ENCODE measurements at places on chromosomes 4 and X. TPM values are rescaled to one million over a fixed set of nuclear protein-coding genes. Genes with fewer than 3 reads are reported as not detected.

The MEPE gene
- not detected for total RNA-seq

The CD99 gene
- 262 TPM for total RNA-seq

The SSX2B gene
- not detected for total RNA-seq

The SLC25A4 gene
- 19.6 TPM for total RNA-seq

The GRPR gene
- 1.7 TPM for total RNA-seq

The P2RY8 gene
- total RNA-seq: 2.2 TPM

The COMMD8 gene
- total RNA-seq: 1.7 TPM

The TRIM75 gene
- total RNA-seq: not detected

The PITX2 gene
- total RNA-seq: not detected

The USP26 gene
- total RNA-seq: not detected

The HERC5 gene
- 0.32 TPM for total RNA-seq

- H3K36me3 ChIP-seq: peaks cover 3% of the 10 kb centered on the region
- no peaks in the 10 kb centered on the region for H3K27me3 ChIP-seq
- DNase-seq: no peak
Observed at GRCh38 chr4:150586162-150586810, 4.3 kb downstream of the MAB21L2 start.

DNA sequence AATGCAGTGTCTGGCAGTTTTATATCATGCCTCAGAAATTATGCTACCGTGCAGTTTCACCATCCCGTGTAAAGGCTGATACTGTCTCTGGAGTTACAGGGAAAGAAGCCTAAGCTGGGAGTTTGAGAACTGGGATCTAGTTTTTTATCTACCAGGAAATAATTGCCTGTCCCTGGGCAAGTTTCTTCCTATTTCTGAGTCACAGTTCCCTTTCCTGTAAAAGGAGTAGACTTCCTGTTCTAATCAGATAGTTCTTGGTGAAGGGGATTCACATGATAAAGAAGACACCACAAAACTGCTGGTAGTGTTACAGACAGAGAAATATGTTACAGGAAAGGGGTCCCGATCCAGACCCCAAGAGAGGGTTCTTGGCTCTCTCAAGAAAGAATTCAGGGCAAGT, 17.1 kb downstream of the HERC3 start:
- DNase-seq: no peak
- H3K27me3 ChIP-seq: no peaks in the 10 kb centered on the region
- no peak overlapping the region for H3K4me3 ChIP-seq
- peaks cover 15% of the 10 kb centered on the region for H3K4me1 ChIP-seq
- H3K36me3 ChIP-seq: peaks cover 19% of the 10 kb centered on the region

- no peak overlapping the region for H3K4me3 ChIP-seq
- no peaks in the 10 kb centered on the region for H3K36me3 ChIP-seq
- H3K27me3 ChIP-seq: no peaks in the 10 kb centered on the region
- H3K4me1 ChIP-seq: no peaks in the 10 kb centered on the region
Observed at GRCh38 chr4:152975380-152976211, 39.5 kb downstream of the FHDC1 start.

GRCh38 chr4:154838155-154838554, 57.1 kb downstream of the RBM46 start:
- H3K36me3 ChIP-seq: no peaks in the 10 kb centered on the region
- no peaks in the 10 kb centered on the region for H3K27me3 ChIP-seq
- H3K27ac ChIP-seq: no peak overlapping the region
- H3K4me1 ChIP-seq: no peaks in the 10 kb centered on the region
- no peak for DNase-seq

- DNase-seq: no peak
- no peak overlapping the region for H3K4me3 ChIP-seq
- H3K27ac ChIP-seq: no peak overlapping the region
- no peaks in the 10 kb centered on the region for H3K36me3 ChIP-seq
- no peaks in the 10 kb centered on the region for H3K4me1 ChIP-seq
Observed at GRCh38 chrX:121322159-121322558, 274.7 kb downstream of the GLUD2 start.

DNA sequence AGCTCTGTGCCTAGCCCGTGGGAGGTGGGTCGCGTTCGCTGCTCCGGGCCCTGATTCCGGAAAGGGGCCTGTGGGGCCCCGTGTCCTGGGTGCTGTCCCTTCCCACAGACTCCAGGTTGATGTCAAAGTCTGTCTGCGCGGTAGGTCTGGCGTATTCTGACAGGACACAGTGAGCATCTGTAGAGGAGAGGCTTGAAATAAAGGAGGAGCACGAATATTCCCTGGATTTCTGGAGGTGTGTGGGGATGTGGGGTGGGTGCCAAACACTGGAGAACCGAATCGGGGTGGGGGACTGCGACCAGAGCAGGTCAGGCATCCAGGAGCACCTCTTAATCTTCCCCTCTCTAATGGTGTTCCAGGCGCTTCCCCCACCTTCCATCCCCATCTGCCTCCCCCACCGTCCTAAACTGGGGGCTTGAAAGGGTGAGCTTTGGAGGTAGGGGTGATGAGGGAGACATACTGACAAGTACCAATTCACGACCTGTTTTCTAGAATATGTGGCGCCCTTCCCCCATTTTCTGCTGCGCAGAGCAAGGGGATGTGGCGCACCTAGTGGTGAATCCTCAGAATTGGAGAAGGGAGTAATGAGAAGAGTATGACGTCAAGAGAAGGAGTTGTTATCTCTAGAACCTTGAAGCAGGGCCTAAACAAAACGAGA, 877 bp downstream of the GPRASP1 start:
- H3K36me3 ChIP-seq: no peaks in the 10 kb centered on the region
- peak overlapping the region; percentile 72 for H3K4me3 ChIP-seq
- no peak for DNase-seq
- no peaks in the 10 kb centered on the region for H3K4me1 ChIP-seq
- no peaks in the 10 kb centered on the region for H3K27me3 ChIP-seq

DNA sequence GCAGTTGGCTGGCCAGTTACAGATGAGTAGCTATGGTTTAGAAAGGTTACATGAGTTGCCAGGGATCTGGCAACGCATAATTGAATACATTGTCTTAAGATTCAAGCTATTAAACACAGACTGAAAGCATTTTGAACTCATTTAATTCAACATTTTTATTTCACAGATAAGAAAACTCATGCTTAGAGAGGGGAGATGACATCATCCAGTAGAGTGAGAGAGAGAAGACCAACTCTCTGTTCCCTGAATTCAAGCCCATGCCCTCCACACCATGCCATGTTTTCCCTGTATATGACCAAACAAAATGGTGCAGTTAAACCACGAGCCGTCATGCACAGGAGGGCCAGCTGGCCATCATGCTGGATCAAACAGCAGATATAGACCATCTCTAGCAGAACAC, 22.6 kb downstream of the SNCA start:
- H3K4me1 ChIP-seq: no peaks in the 10 kb centered on the region
- no peak overlapping the region for H3K27ac ChIP-seq
- H3K27me3 ChIP-seq: no peaks in the 10 kb centered on the region
- no peak for DNase-seq

DNA sequence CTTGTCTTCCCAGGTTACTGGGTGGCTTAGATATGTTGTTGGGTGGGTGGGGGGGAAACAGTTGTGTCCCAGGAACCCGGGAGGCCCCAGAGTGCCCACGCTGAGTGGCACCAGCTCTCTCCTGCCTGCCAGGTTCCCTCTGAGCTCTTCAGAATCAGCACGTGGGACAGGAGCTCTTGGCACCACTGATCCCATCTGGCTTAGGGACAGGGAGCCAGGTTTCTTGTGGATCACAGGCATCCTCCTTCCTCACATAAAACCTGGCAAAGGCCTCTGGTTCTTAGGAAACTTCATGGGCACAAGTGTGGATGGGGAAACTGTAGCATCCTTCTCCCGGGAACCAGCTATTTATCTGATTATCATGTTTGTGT, 3.4 kb downstream of the GPR78 start:
- H3K36me3 ChIP-seq: no peaks in the 10 kb centered on the region
- no peak overlapping the region for H3K27ac ChIP-seq
- no peak for DNase-seq
- H3K4me3 ChIP-seq: no peak overlapping the region
- H3K27me3 ChIP-seq: peaks cover 3% of the 10 kb centered on the region
- no peaks in the 10 kb centered on the region for H3K4me1 ChIP-seq

- peak overlapping the region; percentile 55 for H3K27ac ChIP-seq
- H3K36me3 ChIP-seq: no peaks in the 10 kb centered on the region
- H3K27me3 ChIP-seq: no peaks in the 10 kb centered on the region
- no peak for DNase-seq
- no peaks in the 10 kb centered on the region for H3K4me1 ChIP-seq
- H3K4me3 ChIP-seq: no peak overlapping the region
Observed at GRCh38 chr4:125368146-125368545, 53.4 kb downstream of the FAT4 start.

DNA sequence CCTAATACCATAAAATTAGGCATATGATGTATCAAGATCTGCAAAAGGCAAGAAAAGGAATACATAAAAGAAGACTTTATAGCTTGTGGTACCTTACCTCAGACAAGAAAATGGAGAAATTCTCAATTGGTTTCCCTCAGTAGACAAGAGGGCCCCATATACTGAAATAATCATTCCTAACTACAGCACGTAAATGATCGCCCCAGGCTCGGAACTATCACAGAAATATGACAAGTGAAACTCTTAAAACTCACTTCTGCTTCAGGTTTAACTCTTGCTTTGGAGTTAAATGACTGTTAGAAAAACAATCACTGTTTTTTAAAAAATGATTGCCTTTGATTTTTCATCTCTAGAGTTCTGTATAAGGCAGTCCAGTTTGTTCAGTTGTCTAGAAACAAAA, 38.6 kb upstream of the NAP1L5 start:
- peak overlapping the region; percentile 42 for H3K27ac ChIP-seq
- no peaks in the 10 kb centered on the region for H3K27me3 ChIP-seq
- no peak for DNase-seq
- peaks cover 8% of the 10 kb centered on the region for H3K4me1 ChIP-seq

GRCh38 chr4:132827522-132827921, 321.6 kb upstream of the PCDH10 start:
- no peaks in the 10 kb centered on the region for H3K36me3 ChIP-seq
- H3K4me3 ChIP-seq: no peak overlapping the region
- no peak overlapping the region for H3K27ac ChIP-seq
- no peaks in the 10 kb centered on the region for H3K27me3 ChIP-seq

- H3K4me1 ChIP-seq: no peaks in the 10 kb centered on the region
- no peak for DNase-seq
- no peaks in the 10 kb centered on the region for H3K36me3 ChIP-seq
- no peak overlapping the region for H3K27ac ChIP-seq
Observed at GRCh38 chr4:76283900-76284299, 22.6 kb upstream of the STBD1 start.

- no peaks in the 10 kb centered on the region for H3K27me3 ChIP-seq
- no peak overlapping the region for H3K4me3 ChIP-seq
- no peaks in the 10 kb centered on the region for H3K36me3 ChIP-seq
- no peaks in the 10 kb centered on the region for H3K4me1 ChIP-seq
Observed at GRCh38 chr4:25101836-25102235, 58.4 kb downstream of the SEPSECS start.

GRCh38 chrX:107204068-107204605, 2.1 kb downstream of the NUP62CL start:
- H3K27me3 ChIP-seq: no peaks in the 10 kb centered on the region
- H3K4me1 ChIP-seq: no peaks in the 10 kb centered on the region
- H3K27ac ChIP-seq: no peak overlapping the region

- H3K27me3 ChIP-seq: no peaks in the 10 kb centered on the region
- no peak overlapping the region for H3K4me3 ChIP-seq
- no peaks in the 10 kb centered on the region for H3K4me1 ChIP-seq
Observed at GRCh38 chr4:110877778-110878370, 255.0 kb upstream of the PITX2 start.

GRCh38 chr4:142373610-142374009, 472.5 kb downstream of the INPP4B start:
- H3K27ac ChIP-seq: peak overlapping the region; percentile 54
- no peaks in the 10 kb centered on the region for H3K36me3 ChIP-seq
- H3K27me3 ChIP-seq: no peaks in the 10 kb centered on the region
- H3K4me3 ChIP-seq: no peak overlapping the region

GRCh38 chrX:26215869-26216268, at the start of gene MAGEB5:
Gene MAGEB5 (plus strand): TSS chrX:26216169. CDS start chrX:26217302, 1,133 bp downstream.
- no peaks in the 10 kb centered on the region for H3K36me3 ChIP-seq
- no peak for DNase-seq
- no peak within 1 kb of the TSS for H3K4me3 ChIP-seq
- H3K27me3 ChIP-seq: no peaks in the 10 kb centered on the region

DNA sequence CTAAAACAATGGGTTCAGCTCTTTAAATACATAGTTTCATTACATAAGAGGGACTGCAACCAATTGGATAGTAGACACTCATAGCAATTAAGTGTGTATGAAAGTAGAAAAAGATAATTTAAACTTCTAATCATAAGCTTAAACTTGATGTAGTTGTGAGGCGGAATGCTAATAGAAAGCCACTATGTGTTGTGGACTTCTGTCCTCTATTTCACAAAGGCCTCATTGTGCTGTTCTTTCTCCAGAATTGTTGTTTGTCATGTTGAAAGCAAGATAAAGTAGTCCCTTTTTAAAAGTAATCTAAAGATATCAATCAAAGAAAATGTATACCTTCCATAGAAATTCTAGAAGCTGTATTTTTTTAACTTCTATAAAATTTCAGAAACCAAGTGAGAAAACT, 329.4 kb downstream of the KLHL4 start:
- no peak overlapping the region for H3K4me3 ChIP-seq
- no peaks in the 10 kb centered on the region for H3K36me3 ChIP-seq
- no peaks in the 10 kb centered on the region for H3K4me1 ChIP-seq

DNA sequence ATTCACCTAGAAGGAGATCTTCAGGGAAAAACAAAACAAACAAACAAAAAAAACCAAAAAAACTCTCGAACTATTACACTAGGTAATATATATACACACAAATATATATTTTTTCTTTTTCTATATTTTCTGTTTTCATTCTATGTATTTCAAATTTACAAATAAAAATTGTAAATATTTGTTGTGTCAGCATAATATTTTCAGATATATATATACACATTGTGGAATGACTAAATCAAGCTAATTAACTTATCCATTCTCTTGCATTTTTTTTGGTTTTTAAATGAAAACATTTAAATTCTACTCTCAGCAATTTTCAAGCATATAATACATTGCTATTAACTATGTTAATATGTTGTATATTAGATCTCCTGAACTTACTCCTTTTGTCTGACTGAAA, 762.0 kb upstream of the PCDH10 start:
- no peak for DNase-seq
- no peaks in the 10 kb centered on the region for H3K36me3 ChIP-seq
- no peak overlapping the region for H3K27ac ChIP-seq
- no peaks in the 10 kb centered on the region for H3K27me3 ChIP-seq
- H3K4me1 ChIP-seq: no peaks in the 10 kb centered on the region
- no peak overlapping the region for H3K4me3 ChIP-seq

GRCh38 chr4:55395218-55395528, 584 bp upstream of the TMEM165 start:
- no peak for DNase-seq
- peak overlapping the region; percentile 100 for H3K27ac ChIP-seq
- no peaks in the 10 kb centered on the region for H3K4me1 ChIP-seq
- no peaks in the 10 kb centered on the region for H3K36me3 ChIP-seq
- no peaks in the 10 kb centered on the region for H3K27me3 ChIP-seq
- peak overlapping the region; percentile 98 for H3K4me3 ChIP-seq

- H3K4me1 ChIP-seq: peaks cover 10% of the 10 kb centered on the region
- no peaks in the 10 kb centered on the region for H3K27me3 ChIP-seq
- no peak for DNase-seq
- H3K27ac ChIP-seq: peak overlapping the region; percentile 87
- H3K36me3 ChIP-seq: no peaks in the 10 kb centered on the region
- H3K4me3 ChIP-seq: peak overlapping the region; percentile 35
Observed at GRCh38 chr4:26048378-26048882, 134.4 kb downstream of the SMIM20 start.

- H3K4me1 ChIP-seq: peaks cover 12% of the 10 kb centered on the region
- H3K27ac ChIP-seq: no peak overlapping the region
- DNase-seq: no peak
Observed at GRCh38 chr4:128716338-128716737, 93.2 kb upstream of the JADE1 start.

- H3K27me3 ChIP-seq: no peaks in the 10 kb centered on the region
- no peaks in the 10 kb centered on the region for H3K36me3 ChIP-seq
- no peak for DNase-seq
- H3K4me1 ChIP-seq: no peaks in the 10 kb centered on the region
Observed at GRCh38 chr4:7631288-7632014, 196.7 kb upstream of the PSAPL1 start.

Measured in ascending aorta (tissue), 2 donors.